ENCODE measurements at places on chromosomes 7 and 10.

GRCh38 chr7:121139427-121139826 is 150.9 kb downstream of the CPED1 start:
- DNase-seq = no peak

- no peak for DNase-seq
These were observed 52.4 kb downstream of the OAT start for GRCh38 chr10:124366343-124366742.

DNA sequence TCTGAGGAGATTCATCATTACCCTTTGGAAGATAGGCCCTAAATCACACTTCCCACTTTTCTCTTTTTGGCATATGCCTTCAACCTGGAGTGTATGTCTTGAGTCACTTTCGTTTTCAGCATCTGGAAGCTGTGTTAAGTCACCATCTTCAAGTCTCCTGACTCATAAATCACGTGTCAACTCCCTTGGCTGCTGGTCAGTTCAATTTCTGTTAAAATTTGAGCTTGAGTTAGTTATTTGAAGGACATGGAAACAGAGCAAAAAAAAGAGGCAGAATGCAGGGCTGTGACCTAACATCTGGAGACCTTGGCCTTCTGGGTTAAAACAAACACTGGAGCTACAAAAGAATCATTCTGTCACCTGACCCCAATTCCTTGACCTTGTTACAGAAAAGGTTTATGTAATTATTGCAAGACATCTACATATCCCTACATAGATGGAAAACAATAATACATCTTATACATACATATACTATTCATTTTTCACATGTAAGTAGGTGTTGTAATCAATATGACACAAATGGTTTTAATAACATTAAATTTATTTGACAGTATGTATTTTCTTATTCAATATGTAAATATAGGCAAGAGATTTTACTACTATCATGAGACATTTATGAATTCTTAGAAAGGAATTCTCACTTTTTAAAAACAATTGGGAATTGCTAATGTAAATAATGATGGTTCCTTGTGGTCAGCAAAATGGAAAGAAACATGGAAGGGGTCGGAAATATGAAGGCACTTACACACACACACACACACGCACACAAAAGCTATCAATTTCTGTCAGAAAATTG is 169.7 kb upstream of the PHYHIPL start:
- no peak for DNase-seq

GRCh38 chr10:88522715-88523114 is 60.4 kb downstream of the RNLS start:
- no peak for DNase-seq

GRCh38 chr7:94525923-94526322 is 16.3 kb downstream of the CASD1 start:
- no peak for DNase-seq

- DNase-seq = no peak
These were observed 7.2 kb upstream of the PGAM2 start for GRCh38 chr7:44072364-44073231.
